ENCODE measurements at places on chromosomes 7 and 10.

GRCh38 chr7:75966190-75966961, 28.0 kb downstream of the TMEM120A start:
- DNase-seq: peak; percentile 72

DNA sequence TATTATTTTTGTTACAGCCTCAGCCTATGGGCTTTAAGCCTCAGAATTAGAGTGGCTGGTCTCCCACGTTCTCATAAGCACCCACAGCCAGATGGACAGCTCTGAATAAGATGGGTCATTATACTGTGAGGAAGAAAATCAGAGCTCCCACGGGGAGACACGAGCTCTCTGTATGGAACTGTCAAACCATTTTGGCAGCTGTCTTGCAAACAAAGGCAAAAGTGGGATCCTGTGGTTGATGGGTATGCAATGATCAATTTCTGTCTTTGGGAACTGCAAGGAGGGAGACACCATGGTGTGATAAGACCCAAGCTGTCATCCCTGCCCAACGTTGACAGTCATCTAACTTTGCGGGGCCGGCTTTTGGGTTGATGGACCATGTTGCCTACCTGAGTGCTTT, 614.3 kb downstream of the TYW1 start:
- no peak for DNase-seq

GRCh38 chr10:92810934-92811532, 37.3 kb upstream of the EXOC6 start:
- DNase-seq: no peak

DNA sequence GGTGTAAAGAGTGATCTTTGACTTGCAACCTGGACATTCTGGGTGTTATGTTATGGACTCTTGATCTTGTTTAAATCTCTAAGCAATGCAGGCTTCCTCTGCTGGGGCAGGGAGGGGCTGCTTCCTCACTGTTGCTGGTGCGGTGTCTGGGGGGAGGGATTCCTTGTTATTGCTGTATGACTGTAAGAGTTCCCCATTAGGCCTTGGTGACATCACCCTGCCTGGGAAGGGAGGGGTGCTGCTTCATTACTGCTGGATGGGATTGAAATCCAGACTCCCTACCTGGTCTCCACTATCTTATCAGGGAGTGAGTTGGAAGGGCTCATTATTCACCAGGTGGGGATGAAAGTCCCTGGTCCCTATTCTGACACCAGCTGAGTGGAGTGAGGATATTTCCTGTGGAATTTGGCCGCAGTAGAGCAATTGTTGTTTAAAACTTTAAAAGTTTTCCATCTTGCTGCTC, 8.8 kb downstream of the OGDH start:
- DNase-seq: no peak

All from ovary (tissue), 10 donors.